ENCODE measurements at places on chromosomes 1 and 21.

DNA sequence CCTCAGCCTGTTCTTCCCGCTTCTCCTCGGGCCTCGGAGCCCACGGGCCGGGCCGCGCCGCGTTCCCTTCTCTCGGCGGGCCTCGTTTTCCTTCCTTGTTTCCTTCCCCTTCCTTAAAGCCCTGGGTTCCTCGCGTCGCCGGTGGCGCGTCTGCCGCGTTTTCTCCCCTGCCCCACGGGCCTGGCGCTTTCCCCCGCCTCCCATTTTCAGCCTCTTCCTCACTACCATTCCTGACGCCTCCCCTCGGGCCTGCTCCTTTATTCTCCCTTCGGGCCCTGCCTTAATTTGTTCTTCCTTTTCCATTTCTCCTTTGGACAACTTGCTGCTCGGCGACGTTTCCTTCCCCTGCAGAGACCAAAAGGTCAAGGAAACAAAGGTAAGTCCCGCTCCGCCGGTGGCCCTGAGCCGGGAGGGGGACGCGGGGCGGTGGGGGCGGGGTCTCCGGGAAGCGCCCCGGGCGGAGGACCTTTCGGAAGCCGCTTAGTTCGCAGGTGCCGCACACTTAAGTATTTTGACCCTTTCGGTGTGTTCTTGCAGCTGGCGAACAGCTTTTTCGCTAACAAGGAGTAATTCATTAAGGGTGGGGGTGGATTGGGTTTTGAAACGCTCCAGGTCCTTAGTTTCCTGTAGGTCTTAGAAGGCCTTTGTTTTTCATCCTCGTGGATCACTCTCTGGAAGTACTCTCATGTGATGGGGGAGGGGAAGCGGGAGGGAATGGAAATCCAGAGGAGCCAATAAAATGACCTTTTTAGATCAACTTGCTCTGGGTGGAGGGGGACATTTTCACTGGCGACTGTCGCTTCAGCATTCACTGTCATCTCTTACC lies 780 bp downstream of the YTHDF2 start:
- peak; percentile 47 for DNase-seq

GRCh38 chr1:78475888-78476610 lies 14.7 kb upstream of the PTGFR start:
- DNase-seq: peak; percentile 66

DNA sequence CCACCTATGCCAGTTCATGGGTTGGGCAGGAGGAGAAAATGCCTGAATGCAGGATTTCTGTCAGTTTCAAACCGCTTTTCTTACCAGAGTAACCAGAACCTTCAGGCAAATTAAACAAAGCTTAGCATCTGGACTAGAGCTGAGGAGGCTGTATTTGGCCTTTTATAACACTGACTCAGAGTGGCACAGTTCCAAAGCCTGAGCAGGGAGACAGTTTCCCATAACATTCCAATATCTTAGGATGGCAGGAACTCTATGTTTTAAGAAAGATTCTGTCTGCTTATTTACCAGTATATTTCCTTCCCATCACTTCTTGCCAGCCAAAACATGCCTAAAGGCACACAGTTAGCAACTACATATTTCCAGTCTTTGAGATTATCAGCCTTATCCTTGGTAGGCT lies 46.8 kb downstream of the UBR4 start:
- DNase-seq: peak; percentile 86

DNA sequence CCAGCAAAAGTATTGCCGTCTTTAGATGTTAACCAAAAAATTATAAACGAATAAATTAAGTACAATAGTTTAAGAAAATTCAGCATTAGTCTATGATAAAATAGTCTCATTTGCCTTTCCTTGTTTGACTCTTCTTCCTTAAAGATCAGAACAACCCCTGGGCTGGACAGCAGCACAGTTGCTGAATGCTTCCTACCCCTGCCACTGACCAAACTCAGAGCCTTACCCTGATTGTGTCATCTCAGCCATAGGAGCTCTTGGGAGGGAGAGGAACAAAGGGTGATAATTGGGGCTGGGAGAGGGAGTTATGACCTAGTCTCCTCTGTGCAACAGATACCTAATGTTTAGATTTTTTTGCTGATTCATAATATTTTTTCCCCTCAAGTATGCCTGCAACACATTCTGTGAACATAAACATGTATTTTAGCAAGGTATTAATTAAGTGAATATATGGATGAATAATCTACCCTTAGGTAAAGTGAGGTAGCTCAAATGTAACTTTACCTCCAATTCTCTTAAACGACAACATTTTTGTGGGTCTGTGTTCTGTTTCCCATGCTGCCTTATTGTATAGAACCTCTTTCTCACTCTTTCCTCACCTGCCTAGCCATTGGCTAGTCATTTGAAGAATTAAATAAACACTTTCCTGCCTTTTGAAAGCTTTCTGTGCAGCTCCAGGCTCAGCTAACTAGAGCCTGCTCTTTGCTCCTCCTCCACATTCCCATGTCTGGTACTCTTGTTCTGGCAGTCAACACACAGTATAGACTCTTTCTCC lies 46.1 kb downstream of the FGGY start:
- no peak for DNase-seq

DNA sequence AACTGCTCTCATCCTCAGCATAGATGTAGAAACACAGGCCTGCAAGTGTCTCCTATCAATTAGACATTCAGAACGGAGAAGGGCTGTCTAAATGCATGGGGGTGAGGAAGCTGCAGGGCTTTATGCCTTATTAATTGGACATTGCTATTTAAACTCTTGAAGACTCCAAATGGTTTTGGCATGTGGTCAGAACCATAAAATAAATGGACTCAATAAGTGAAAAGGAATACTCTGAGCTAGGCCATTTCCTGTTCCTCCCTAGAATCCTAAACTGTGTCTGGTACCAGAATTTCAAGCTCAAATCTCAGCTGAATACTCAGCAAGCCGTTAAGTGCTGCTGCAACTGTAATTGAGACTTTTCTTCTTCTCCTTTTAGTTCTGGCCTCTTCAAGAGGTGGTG lies 80.4 kb upstream of the C1orf87 start:
- no peak for DNase-seq

- no peak for DNase-seq
Observed at GRCh38 chr1:33149453-33150190, 32.2 kb downstream of the TRIM62 start.

- no peak for DNase-seq
Observed at GRCh38 chr1:119917304-119918055, 21.2 kb upstream of the ADAM30 start.

DNA sequence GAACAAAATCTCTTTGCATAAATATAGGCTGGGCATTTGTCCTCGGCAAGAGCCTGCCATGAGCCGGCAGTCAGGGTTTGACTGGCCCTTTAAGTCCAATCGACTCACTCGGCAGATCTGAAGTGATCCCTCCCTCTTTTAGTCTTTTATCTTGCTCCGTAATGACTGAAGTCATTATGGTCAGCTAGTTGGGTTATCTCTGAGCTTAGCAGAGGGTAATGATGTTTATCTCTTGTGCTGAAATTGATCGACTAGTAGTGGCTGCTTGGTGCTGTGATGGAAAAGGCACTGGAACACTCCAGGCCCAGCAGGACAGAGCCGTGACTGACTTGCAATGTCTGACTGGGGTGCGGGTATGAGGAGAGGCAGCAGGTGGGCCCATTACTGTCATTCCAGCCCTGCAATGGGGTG lies 468 bp upstream of the ABCA4 start:
- DNase-seq: no peak

DNA sequence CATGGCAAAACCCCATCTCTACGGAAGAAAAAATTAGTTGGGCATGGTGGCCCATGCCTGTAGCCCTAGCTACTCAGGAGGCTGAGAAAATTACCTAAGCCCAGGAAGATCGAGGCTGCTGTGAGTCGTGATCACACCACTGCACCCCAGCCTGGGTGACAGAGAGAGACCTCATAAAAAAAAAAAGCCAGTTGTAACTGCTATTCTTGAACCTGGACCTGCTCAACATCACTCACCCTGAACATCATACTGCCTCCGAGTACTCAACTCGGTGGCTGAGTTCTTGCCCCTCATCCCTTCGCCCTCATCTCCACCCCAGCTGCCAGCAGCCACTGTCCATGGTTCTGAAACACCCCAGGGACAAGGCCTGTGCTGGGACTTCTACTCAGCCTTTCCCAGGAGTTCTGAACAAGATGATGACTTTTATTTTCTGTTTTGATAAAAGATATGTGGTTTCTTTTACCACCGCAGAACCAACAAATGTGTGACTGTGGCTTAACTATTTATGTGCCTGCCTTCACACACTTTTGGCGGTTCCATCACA lies 5.4 kb upstream of the DISP3 start:
- peak; percentile 8 for DNase-seq

DNA sequence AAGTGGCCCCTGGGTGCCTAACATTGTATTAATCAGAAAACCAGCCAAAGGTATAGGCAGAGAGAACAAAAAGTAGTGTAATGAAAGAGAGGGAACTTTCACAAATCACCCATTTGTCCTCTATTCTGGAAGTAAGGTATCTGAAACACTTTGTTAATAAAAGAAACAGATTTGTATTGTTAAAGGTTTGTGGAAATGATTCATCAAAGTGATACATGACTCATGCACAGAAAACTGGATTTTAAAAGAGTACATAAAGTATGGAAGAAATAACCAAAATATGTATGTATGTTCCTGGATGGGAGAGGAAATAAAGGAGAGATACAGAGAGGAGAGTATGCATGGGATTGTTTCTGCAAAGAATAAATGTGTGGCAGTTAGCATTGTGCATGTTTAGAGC lies 126.8 kb downstream of the RGS21 start:
- DNase-seq: peak; percentile 36

DNA sequence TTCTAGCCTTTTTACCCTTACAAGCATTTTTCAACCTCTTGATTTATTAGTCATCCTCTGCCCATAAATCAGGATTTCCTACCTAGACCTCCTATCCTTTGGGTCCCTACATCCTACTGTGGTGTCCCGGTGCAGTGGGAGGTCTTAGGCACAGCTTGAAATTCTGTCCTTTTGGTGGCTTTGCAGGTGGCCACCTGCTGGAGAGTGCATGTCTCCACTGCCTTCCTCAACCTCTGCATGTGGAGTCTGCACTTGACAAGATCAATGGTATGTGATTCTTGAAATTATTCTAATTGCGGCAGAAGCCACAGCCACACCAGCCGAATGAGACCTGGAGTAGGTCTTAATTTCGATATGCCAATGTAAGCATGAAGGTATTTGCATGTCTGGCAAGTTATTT lies 11.4 kb upstream of the KCNA3 start:
- no peak for DNase-seq

- DNase-seq: no peak
Observed at GRCh38 chr1:208161005-208161404, 83.2 kb downstream of the PLXNA2 start.

GRCh38 chr1:246705368-246705767 lies 18.8 kb upstream of the SCCPDH start:
- peak; percentile 93 for DNase-seq

GRCh38 chr1:200856716-200857357 lies 15.9 kb upstream of the GPR25 start:
- DNase-seq: peak; percentile 38

DNA sequence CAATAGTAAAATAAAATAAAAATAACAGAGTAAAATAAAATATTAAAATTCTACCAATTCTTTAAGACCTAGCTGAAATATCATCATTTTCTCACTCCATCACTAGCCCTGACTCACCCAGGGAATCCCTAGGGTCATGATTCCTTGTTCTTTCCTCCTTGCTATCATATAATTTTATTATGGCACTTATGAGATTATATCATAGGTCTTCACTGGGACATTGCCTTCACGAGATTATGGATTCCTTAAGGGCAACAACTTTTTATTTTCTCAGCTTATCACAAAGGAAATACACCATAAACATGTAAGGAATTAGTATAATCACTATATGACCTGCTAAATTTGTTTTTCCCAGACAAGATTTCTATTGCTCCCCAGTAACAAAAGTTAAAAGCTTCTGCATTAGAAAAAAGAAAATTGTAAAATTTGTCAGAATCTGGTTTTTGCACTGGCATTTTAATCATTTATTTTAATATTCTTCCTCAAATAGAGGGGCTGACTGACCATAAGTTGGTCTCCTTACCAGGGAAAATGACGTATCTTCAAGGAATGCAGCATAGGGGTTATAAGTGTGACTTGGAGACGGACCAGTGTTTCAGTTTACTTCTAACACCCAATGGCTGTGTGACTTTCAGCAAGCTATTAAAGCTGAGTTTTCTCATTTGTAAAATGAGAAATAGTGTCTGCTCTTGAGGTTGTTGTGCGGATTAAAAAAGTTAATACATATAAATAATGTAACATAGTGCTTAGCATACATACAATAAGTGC lies 8.8 kb upstream of the CLCA4 start:
- DNase-seq: no peak

GRCh38 chr1:184982002-184982954 lies 8.0 kb upstream of the NIBAN1 start:
- DNase-seq: peak; percentile 79

GRCh38 chr1:212678456-212679410 lies 20.9 kb downstream of the BATF3 start:
- DNase-seq: no peak

GRCh38 chr1:93426181-93426580 lies 21.7 kb upstream of the FNBP1L start:
- DNase-seq: no peak

GRCh38 chr1:188937965-188938551 lies 1539.6 kb downstream of the BRINP3 start:
- no peak for DNase-seq

DNA sequence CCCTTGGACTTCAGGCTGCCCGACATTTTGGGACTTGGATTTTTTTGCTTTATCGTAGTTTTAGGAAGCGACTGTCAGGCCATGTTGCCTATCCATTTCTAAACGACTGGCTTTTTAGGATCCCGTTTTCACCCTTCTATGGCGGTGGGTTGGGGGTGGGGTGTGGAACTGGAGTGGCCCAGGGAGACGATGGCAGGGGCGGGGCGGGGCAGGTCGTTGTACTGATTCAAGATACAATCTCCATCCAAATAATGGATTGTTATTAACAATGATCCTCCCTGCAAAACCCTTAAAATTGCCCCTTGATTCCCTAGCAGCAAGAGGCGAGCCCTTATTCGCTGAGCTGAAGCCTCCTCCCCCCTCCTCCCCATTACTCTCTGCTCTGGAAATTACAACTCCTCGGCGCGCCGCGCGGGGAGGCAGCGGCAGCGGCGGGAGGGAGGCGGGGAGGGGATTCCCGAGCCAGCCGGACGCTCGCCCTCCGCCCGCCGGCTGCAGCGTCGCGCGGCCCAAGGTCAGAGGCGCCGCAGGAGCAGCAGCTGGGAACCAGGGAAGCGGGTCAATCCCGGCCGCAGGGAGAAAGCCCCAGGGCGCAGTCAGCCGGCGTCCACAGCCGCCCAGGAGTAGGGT lies at the start of gene TRIM67:
Gene TRIM67 (plus strand): TSS at position 392 of the 630 bp plus-strand sequence. CDS start 912 bp downstream, outside the sequence.
- DNase-seq: no peak

DNA sequence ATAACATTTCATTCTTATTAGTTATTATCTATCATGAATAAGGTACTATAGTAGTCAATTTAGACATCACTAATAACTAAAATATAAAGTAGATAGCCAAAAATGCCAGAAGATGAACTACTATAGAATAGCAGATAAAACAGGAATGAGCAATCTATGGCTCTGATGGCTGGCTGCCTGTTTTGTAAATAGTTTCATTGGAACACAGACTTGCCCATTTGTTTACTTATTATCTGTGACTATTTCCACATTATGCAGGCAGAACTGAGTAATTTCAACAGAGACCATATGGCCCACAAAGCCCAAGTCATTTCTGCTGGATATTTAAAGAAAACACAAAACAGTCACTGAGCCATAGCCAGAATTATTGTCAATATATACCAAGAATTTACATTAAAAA lies 222.1 kb downstream of the COL24A1 start:
- no peak for DNase-seq
